Uterus (tissue), 4 donors: ENCODE measurements at places on chromosomes 13 and 19. TPM values are rescaled to one million over a fixed set of nuclear protein-coding genes. Genes with fewer than 3 reads are reported as not detected.

GRCh38 chr13:110238818-110239195, 68.2 kb downstream of the COL4A1 start:
- no peak overlapping the region for H3K4me3 ChIP-seq
- H3K27ac ChIP-seq, result peak overlapping the region; percentile 84
- no peaks in the 10 kb centered on the region for H3K36me3 ChIP-seq

GRCh38 chr19:45637890-45638667, 1.1 kb downstream of the EML2 start:
- no peaks in the 10 kb centered on the region for H3K36me3 ChIP-seq
- H3K27ac ChIP-seq, result no peak overlapping the region
- H3K27me3 ChIP-seq, result peaks cover 2% of the 10 kb centered on the region

DNA sequence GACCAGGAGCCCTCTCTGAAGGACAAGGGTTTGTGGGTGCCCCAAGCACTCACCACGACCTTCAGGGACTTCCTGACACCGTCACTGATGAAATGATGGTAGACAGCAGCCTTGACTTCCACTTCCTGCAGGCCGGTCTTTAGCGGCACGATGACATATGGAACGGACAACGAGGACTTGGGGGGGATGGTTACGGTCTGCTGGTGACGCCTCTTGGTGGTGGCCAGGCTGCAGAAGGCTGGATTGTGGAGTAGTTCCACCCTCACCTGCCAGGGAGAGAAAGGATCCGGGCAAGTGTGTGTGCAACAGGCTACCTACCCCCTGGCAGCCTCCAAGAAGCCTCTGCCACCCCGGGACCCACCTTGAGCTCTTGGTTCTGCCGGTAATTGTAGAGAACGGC, 23.2 kb downstream of the C3 start:
- H3K36me3 ChIP-seq, result no peaks in the 10 kb centered on the region
- no peaks in the 10 kb centered on the region for H3K27me3 ChIP-seq
- no peak for DNase-seq
- no peak overlapping the region for H3K4me3 ChIP-seq
- no peaks in the 10 kb centered on the region for H3K4me1 ChIP-seq

- H3K36me3 ChIP-seq, result no peaks in the 10 kb centered on the region
- no peak overlapping the region for H3K27ac ChIP-seq
- no peak overlapping the region for H3K4me3 ChIP-seq
- DNase-seq, result no peak
- no peaks in the 10 kb centered on the region for H3K27me3 ChIP-seq
These were observed 4.9 kb downstream of the ELOF1 start for GRCh38 chr19:11554160-11554559.

DNA sequence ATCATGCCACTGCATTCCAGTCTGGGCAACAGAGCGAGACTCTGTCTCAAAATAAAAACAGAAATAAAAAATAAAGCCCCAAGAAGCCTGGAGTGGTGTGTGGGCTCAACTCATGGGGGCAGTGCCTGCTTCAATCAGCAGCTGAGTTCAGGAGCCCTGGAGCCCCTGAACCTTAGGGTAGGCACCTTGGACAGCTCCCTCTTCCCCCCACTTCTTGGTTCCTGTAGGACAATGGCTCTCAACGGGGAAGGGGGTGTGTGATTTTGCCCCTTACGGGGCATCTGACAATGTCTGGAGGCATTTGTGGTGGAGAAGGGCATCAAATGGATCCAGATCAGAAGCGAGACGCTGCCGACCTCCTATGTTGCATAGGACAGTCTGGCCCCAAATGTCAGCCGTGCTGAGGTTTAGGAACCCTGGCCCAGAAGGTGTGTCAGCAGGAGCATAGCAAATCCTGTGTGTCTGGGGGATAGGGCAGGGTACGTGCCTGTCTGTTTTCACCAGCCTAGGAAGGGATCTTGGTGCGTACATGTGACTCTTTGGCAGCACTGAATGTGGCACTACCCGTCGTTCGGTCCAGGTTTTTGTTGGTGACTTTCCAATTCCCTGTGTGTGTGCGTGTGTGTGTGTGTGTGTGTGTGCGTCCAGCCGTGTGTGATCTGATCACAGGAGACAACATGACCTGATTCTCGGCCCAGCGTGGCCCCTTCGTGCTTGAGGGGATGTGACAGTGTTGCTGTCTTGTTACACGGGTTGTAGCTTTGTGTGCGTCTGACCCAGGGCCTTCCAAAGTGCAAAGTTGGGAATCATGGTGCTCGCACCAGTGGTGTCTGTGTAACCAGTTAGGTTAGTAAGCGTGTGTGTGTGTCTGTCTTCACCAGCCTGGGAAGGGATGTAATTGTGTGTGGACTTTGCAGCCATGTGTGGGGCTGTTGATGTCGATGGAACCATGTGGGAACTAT, 7.5 kb downstream of the IGLON5 start:
- H3K4me1 ChIP-seq, result no peaks in the 10 kb centered on the region
- H3K4me3 ChIP-seq, result no peak overlapping the region

- DNase-seq, result no peak
- H3K4me3 ChIP-seq, result no peak overlapping the region
- no peaks in the 10 kb centered on the region for H3K36me3 ChIP-seq
- no peak overlapping the region for H3K27ac ChIP-seq
- no peaks in the 10 kb centered on the region for H3K4me1 ChIP-seq
These were observed 43.7 kb upstream of the ZNF599 start for GRCh38 chr19:34816708-34817107.

DNA sequence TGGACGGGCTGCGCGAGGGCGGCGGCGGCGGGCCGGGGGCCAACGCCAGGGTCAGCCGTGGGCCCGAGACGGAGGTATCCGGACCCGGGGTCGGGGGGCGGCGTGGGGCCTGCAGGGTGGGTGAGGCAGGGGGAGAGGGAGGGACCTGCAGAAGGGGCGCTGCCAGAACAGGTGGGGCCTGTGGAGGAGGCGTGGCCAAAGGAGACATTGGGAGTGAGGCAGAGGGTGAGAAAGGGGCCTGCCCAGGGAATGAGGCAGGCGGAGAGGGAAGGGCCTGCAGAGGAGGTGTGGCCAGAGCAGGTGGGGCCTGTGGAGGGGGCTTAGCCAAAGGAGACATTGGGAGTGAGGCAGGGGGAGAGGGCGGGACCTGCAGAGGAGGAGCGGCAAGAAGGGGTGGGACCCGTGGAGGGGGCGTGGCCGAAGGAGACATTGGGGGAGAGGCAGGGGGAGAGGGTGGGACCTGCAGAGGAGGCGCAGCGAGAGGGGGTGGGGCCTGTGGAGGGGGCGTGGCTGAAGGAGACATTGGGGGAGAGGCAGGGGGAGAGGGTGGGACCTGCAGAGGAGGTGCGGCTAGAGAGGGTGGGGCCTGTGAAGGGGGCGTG, 4.2 kb downstream of the PRR36 start:
- H3K27ac ChIP-seq, result peak overlapping the region; percentile 33
- H3K4me1 ChIP-seq, result peaks cover 27% of the 10 kb centered on the region
- peak; percentile 46 for DNase-seq
- H3K36me3 ChIP-seq, result no peaks in the 10 kb centered on the region
- no peak overlapping the region for H3K4me3 ChIP-seq

DNA sequence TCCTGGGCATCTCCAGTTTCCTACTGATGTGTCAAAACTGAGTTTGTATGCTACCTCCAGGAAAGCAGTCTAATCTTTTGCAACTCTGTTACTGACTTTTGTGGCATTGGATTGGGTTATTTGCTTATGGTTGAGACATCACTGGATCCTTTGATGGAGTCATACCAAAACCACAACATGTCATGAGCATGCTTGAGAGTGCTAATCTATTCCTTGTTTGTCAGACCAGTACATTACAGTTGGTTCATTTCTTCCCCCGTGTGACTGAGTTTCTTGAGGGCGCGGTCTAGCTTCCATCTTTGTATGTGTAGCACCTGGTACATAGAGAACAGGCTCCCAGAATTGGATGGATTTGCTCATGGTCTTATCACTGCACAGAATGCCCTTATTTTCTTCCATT, 43.2 kb downstream of the SUGT1 start:
- no peak for DNase-seq
- H3K4me1 ChIP-seq, result no peaks in the 10 kb centered on the region
- no peak overlapping the region for H3K27ac ChIP-seq
- H3K27me3 ChIP-seq, result no peaks in the 10 kb centered on the region
- no peak overlapping the region for H3K4me3 ChIP-seq

- no peak overlapping the region for H3K4me3 ChIP-seq
- DNase-seq, result no peak
- no peaks in the 10 kb centered on the region for H3K4me1 ChIP-seq
These were observed 11.5 kb downstream of the S1PR2 start for GRCh38 chr19:10219678-10220077.

DNA sequence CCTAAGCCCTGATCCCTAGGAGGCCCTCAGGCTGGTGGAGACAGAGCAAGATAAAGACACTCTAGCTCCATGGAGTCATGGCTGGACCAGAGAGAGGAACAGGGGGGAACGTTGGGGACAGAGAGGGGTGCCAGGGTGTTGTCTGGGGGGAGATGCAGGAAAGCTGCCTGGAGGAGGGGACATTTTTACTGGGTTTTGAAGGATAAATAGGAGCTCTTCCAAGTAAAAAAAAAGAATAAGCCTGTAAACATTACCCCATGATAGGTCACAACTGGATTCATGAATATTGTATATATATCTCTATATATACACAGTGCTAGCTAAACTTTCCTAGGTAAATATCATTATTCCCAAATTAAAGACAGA, 714 bp downstream of the HSH2D start:
- no peaks in the 10 kb centered on the region for H3K4me1 ChIP-seq
- H3K27me3 ChIP-seq, result no peaks in the 10 kb centered on the region
- DNase-seq, result no peak
- no peak overlapping the region for H3K4me3 ChIP-seq

- H3K4me3 ChIP-seq, result peak within 1 kb of the TSS; percentile 92
- peak; percentile 55 for DNase-seq
- H3K4me1 ChIP-seq, result peaks cover 16% of the 10 kb centered on the region
- H3K36me3 ChIP-seq, result no peaks in the 10 kb centered on the region
These were observed at the start of gene KCTD15 for GRCh38 chr19:33796164-33796875. KCTD15 (plus strand) TSS chr19:33796870; CDS start chr19:33800455, 3,585 bp downstream.

DNA sequence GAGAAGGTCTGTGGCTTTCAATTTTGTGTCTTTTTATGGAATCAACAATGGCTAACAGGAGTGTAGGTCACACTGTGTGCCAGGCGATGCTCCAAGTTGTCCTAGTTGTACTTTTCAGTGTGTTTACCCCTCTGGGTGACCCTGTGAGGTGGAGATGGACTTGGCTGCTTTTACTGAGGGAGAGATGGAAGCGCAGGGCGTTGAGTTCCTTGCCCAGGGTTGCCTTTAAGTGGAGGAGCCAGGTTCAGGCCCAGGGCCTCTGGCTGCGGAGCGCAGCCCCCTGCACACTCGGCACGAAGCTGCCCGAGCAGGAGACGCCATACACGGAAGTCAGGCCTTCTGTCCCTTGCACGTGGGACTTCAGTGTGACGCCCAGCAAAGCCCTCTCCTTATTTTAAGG, 112.8 kb downstream of the RAB20 start:
- no peaks in the 10 kb centered on the region for H3K36me3 ChIP-seq
- H3K4me1 ChIP-seq, result no peaks in the 10 kb centered on the region
- DNase-seq, result peak; percentile 10
- no peak overlapping the region for H3K4me3 ChIP-seq

DNA sequence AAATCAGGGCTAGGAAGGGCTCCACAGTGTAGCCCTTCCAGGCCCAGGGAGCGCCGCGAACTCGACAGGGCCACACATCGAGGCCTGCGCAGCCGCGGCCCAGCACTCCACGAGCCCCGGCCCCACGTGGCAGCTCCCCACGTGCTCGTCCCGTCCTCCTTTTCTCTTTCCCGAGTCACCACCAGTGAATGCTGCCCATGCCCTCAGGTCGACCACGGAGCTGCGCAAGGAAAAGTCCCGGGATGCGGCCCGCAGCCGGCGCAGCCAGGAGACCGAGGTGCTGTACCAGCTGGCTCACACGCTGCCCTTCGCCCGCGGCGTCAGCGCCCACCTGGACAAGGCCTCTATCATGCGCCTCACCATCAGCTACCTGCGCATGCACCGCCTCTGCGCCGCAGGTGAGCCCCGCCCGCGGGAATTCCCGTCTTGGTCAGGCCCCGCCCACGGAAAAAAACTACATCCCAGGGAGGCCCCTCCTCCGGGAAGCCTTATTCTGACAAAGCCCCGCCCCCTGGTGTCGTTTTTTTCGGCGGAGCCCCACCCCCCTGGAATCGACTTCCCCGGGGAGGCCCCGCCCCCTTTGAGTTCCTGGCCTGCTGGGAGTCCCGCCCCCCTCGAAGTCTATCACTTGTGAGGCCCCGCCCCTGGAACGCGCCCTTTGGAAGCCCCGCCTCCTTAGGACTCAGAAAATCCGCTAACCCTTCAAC, 7.0 kb downstream of the HIF3A start:
- H3K4me1 ChIP-seq, result peaks cover 3% of the 10 kb centered on the region
- H3K36me3 ChIP-seq, result no peaks in the 10 kb centered on the region
- no peaks in the 10 kb centered on the region for H3K27me3 ChIP-seq
- peak; percentile 56 for DNase-seq
- H3K4me3 ChIP-seq, result no peak overlapping the region

DNA sequence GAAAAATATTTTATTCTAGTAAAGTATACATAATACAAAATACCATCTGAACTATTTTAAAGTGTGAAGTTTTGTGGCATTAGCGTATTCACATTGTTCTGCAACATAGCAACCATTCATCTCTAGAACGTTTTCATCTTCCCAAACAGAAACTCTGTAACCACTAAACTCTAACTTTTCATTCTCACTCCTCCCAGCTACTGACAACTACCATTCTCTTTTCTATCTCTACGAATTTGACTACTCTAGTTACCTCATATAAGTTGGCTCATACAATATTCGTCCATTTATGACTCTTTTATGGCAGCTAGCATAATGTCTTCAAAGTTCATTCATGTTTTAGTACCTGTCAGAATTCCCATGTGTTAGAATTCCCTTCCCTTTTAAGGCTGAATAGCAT, 150.5 kb upstream of the MIR17HG start:
- H3K4me1 ChIP-seq, result no peaks in the 10 kb centered on the region
- DNase-seq, result no peak
- H3K4me3 ChIP-seq, result no peak overlapping the region
- no peak overlapping the region for H3K27ac ChIP-seq

- peak; percentile 37 for DNase-seq
- H3K27ac ChIP-seq, result no peak overlapping the region
- H3K27me3 ChIP-seq, result no peaks in the 10 kb centered on the region
- no peak overlapping the region for H3K4me3 ChIP-seq
- no peaks in the 10 kb centered on the region for H3K4me1 ChIP-seq
These were observed 4.5 kb upstream of the RAB3A start for GRCh38 chr19:18208098-18208951.

- peak overlapping the region; percentile 96 for H3K4me3 ChIP-seq
- H3K27ac ChIP-seq, result peak overlapping the region; percentile 99
- H3K4me1 ChIP-seq, result peaks cover 17% of the 10 kb centered on the region
These were observed 461 bp upstream of the HSPB6 start for GRCh38 chr19:35757231-35757748.

- DNase-seq, result no peak
- H3K4me1 ChIP-seq, result no peaks in the 10 kb centered on the region
These were observed 314.3 kb upstream of the ARGLU1 start for GRCh38 chr13:106882246-106882645.

IZUMO2 gene
- not detected for total RNA-seq

ZNF582 gene
- total RNA-seq, result 7.9 TPM

SPIB gene
- under 0.01 TPM for total RNA-seq

DMKN gene
- 73.7 TPM for total RNA-seq

PSG6 gene
- not detected for total RNA-seq
